ENCODE measurements at places on chromosomes 6 and 20. TPM values are rescaled to one million over a fixed set of nuclear protein-coding genes. Genes with fewer than 3 reads are reported as not detected.
A peak's percentile ranks its signal among the peaks of the same experiment; 100 is the strongest.

- no peak for DNase-seq
These were observed 205.9 kb downstream of the ZMYND8 start for GRCh38 chr20:47150403-47151152.

DNA sequence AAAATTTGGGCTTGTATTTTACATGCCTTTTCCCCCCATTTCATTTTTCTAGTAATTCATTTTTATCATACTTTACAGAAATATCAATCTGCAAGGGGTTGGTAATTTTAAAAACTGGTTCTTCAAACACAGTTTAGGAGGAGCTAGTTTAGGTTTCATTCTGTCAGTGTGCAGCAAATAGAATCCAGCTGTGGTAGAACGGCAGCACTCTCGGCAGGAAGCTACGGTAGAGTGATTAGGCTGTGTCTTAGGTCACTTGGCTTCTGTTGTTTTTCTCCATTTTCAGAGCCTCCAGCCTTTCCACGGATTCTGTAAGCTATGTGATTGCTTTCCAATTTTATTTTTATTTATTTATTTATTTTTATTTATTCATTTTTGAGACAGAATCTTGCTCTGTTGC lies 32.7 kb downstream of the TLDC2 start:
- no peak for DNase-seq

SEL1L2 gene
- not detected for total RNA-seq

GRCh38 chr6:168171673-168172353 lies 92.8 kb upstream of the FRMD1 start:
- DNase-seq = no peak

IL17F gene
- total RNA-seq = 0.68 TPM

- DNase-seq = no peak
These were observed 169.0 kb upstream of the PRDM1 start for GRCh38 chr6:105917038-105917695.

DNA sequence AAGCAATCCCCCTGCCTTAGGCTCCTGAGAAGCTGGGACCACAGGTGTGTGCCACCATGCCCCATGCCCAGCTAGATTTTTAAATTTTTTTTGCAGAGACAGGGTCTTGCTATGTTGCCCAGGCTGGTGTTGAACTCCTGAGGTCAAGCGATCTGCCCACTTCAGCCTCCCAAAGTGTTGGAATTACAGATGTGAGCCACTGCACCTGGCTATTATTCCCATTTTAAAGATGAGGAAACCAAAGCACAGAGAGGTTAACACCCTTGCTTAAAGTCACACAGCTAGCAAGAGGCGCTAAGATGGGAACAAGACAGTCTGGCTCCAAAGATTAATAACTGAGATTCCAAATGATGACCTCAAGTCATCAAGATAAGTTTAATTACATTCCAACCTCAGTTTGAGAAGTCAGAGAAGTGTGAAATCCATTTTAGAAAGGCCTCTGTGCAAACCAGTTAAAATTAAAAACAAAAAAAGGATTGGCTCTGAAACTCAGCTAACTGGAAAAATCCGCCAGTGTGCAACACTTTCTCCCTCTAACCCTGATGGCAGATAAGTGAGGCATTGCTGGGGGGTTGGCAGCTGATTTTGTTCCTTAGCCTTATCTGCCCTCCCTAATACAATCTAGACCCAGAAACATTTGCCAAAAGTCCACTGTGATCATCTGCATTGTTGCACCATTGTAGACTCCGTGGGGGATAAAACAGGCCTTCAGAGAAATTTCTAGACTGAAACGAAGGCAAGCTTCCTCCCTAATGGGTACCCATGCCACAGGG lies 55.5 kb downstream of the CPNE5 start:
- no peak for DNase-seq

TNFRSF6B gene
- not detected for total RNA-seq

ZBTB2 gene
- total RNA-seq = 29.2 TPM

CRIP3 gene
- 2.1 TPM for total RNA-seq

DNA sequence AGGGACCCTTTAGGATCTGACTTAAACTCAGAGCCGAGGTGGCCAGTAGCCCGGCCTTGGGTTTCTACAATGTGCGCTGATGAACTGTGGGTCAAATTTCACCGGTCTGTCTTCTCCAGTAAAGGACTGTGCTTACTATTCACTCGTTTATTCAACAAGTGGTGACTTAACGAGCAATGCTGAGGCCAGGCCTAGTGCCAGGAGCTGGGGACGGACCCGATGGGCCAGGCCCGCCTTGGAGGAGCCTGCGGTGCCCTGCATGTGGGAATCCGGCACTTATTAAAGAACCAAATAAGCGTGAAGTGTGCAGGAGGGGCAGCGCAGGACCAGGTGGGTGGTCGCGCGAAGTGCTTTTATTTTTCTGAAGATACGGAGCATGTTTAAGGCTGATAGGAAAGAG lies 24.0 kb downstream of the CTCFL start:
- DNase-seq = no peak

GRCh38 chr6:148501178-148501590 lies 158.5 kb downstream of the SASH1 start:
- no peak for DNase-seq

GRCh38 chr6:140601021-140601808 lies 1226.8 kb upstream of the CITED2 start:
- DNase-seq = no peak

GRCh38 chr6:100465701-100466409 lies 1.1 kb upstream of the SIM1 start:
- no peak for DNase-seq

- no peak for DNase-seq
These were observed 154.0 kb upstream of the PLN start for GRCh38 chr6:118394106-118394505.

NQO2 gene
- 9.2 TPM for total RNA-seq

DNA sequence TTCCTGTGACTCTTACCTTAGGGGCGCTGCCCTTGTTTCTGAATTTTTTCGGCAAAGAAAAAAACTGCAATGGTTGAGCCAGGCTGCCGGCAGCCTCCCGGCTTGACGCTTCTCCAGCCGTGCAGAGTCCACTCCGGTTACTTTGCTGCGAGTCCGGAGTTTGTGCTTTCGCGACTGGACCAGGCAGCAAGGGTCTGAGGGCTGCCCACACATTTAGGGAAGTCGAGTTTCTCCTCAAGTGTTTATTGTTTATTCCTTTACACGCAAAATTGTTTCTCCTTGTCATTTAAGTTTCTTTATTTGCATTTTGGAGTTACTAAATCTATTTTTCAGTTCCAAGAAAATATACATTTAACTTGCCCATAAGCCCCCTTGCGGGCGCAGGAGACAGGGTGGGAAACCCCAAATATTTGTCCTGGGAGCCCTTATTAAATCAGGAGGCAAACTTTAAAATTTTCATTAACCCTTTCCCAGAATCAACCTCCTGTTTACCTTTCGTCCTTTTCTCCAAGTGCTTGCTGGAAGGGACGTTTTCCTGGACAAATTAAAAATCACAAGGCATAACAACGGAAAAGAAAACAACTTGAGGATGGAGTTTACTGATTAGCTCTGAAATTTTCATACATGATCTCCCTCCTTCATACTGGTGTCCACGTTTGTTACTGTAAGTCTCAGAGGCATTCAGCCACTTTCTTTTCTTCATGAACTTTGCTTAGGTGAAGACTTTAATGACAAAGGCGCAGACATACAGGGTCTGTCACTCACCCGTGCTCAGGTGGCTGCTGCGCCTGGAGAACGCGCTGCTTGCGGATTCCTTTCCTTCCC lies 1.7 kb upstream of the PDE10A start:
- no peak for DNase-seq

SLC2A10 gene
- not detected for total RNA-seq

RXRB gene
- 51.0 TPM for total RNA-seq

GRCh38 chr6:156801712-156802111 lies 24.5 kb downstream of the ARID1B start:
- DNase-seq = no peak

DNA sequence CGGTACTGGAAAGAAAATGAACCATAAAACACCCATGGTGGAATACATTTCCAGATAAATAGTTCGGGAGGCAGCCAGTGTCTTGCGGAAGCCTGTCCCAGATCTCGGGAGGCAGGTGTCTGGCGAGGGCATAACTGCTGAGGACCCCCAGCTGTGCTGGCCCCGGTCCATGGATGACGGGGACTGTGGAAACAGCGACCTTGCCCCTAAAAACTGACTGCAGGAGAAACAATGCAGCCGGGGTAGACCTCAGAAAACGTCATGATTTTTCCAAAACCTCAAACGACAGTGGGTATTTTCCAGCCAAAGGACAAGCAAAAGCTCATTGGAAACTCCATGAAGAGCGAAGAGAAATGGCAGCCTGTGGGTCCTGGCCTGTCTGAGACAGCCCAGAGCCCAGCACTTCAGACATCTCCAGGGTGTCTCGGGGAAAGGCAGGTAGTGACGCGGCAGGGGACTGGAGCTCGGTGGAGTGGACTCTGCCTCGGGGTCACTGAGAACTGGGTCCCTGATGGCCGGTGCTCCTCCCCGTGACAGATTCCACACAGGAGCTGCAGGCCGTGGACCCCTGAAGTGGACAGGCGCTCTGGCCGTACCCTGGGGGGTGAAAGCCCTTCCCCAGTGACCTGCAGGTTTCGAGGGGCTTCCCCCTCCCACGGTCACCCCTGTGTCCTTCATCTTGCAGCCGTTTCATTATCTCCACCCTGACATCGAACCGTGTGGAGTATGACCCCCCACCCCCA lies 188.6 kb downstream of the SYNDIG1 start:
- DNase-seq = no peak

GRCh38 chr20:4813076-4813862 lies 91.6 kb downstream of the PRND start:
- DNase-seq = peak; percentile 21

DNA sequence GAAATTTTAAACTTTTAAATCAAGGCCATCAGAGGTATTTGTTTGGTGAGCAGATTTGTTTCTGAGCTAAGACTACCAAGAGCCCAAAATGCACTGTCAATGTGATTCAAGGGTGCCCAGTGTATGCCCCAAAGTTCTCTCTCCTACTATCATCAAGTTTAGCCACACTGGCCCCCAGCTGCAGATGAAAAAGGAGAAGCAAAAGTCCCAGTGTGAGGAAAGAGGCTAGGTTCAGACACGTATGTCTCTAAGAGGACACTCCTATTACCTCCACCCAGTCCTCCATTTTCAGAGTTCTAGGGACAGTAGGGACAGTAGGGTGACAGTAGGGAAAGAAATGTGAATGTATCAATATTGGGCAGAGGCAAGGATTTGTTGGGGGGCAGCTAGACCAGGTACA lies 230.8 kb downstream of the CD83 start:
- no peak for DNase-seq

DNA sequence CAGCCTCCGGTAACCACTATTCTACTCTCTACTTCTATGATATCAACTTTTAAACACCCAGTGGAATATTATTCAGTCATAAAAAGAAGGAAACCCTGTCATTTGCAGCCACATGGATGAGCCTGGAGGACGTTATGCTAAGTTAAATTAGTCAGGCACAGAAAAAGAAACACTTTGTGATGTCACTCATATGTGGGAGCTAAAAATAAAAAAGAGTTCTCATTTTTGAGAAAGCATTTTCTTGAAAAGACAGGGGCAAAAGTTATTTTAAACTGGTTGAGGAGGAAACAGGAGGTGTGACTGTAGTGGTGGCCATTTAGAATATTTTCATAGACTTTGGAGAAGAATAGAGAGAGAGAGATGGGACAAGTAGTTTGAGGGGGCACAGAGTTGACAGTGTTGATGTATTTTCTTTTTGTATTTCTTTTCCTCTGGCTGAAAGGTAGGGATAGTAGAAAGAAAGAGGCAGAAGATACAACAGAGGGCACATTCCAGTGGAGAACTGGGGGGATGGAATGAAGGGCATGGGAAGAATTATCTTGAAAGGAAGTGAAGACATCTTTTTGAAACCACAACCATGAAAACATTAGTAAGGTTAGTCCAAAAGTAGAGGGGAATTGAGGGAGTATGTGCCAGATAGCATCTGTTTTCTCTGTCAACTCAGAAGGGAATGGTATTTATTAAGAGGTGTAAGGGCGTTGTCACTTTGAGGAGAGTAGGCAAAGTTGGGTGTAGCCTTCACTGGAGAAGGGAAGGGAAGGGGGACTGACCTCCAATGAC lies 181.3 kb upstream of the GMDS start:
- no peak for DNase-seq

HUS1B gene
- 4.5 TPM for total RNA-seq

DNA sequence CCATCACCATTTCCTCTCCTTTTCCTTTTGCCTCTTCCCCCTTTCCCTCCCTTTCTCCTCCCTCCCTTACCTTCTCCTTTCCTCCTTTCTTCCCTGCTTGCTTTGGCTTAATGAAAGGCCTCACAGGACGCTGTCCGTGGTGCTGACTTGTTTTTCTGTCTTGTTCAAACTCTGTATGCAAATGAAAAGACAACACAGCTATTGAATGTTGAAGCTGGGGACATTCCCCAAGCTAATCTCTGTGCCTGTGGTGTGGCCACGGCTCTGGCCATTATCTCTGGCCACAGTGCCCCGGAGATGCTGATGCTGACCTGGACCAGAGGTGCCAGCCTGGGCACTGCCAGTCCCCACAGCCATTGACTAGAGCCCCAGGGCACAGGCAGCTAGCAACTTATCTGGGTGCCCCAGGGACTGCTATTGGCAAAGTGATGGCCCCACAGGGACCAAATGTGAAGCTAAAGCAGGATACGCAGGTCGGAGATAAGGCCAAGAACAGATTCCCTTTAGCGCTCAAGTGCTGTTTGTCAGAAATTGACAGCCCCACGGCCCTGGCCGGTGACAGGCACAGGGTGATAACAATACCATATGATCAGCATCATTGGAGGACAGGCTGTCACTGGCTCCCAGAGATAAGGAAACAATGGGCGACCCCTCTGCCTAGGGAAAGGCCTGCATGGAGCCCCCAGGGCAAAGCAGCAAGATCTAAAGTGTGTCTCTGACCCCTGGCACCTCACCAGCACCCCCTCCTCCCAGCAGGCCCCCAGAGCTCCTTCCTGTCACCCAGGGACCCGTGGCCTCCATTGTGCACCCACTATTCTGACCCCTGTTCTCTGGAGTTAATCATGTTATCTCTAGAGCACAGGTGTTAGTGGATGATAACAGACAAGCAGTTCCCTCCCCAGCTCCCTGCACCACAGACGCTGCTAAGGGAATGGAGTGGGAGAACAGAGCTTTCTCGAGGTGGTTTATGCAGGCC lies 31.6 kb upstream of the SLC32A1 start:
- DNase-seq = peak; percentile 26

SIRT5 gene
- 11.9 TPM for total RNA-seq

DNA sequence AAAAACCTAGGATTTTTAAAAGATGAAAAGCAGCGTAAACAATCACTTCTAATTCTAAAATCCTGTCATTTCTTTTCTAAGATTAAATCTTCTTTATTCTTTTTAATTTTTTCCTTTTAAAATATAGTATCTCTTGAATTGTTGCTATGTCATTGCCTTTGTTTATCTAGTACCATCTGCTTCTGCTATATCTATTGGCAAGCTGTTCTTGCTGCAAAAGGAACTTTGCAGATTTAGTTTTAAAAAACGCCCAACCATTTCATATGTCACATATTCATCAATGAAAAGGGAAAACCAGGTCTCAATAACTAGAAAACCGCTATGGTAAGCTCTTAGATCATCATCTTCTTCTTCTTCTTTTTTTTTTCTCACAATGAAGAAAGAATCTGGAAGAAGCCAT lies 11.5 kb upstream of the EEF1A1 start:
- no peak for DNase-seq
